ENCODE measurements at places on chromosomes 13 and 19.

DNA sequence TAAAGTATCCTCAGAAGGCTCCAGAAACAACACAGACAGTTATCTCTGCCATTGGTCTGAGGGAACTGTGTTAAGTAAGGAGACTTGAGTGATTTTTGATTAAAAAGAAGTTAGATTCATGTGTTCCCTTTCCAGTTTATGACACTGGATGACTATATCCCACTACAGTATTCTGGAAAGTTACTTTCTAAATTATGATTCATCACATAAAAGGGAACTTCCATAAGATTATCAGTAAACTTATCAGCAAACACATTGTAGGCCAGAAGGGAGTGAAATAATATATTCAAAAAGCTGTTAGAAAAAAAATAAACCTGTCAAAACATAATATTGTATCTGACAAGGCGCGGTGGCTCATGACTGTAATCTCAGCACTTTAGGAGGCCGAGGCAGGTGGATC lies 700.0 kb downstream of the SLITRK6 start:
- no peak for DNase-seq

DNA sequence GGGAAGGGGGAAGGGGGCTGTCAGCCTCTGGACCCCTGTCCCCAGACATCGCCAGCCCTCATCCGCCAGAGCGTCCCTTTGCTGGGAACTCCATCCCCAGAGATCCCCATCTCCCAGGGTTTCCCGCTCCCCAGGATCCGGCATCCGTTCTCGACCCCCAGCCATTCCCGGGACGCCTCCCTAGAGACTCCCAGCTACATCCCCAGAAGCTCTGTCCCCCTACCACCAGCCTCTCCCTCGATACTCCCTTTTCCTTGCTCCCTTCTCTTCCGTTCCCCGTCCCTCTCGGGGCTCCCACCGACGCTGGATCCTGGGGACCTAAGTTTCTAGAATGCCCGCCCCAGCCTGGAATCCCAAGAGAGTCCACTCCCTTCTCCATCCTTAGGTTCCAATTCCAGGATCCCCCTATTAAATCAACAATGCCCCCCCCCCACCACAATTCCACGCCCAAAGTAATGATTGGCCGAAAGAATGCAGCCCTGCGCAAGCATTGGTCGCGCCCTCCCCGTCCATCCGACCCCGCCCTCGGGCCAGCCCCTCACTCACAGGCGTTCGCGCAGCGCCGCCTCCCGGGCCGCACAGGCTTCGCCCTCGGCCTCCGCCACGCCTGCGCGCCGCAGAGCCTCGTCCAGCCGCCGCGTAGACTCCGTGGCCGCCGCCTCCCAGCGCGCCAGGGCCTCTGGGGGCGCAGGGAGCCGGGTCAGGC lies 3.2 kb downstream of the CCDC194 start:
- DNase-seq, result peak; percentile 98

DNA sequence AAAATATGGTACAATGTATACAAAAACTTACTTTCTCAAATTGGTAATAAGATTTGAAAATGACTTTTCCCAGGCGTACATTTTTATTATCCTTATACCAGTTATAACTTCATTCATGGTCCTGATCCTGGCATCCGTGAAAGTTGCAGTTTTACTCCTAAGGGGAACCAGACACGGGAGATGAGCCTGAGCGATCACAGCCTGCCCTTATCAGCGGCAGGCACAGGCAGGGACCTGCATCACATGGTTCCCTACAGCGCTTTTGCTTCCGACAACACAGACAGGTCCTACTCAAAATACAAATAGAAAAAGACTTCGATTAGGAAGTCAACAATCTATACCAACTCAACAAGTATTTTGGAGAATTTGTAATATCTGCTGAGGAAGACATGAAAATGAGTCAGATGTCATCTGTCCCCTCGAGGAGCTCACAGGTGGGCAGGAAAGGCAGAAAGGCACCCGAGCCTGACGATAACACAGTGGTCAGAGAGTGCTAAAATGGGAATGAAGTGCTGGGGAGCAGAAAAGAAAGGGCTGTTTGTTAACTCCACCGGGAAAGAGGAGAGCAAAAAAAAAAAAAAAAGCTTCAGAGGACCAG lies 93.4 kb downstream of the ABCC4 start:
- no peak for DNase-seq

DNA sequence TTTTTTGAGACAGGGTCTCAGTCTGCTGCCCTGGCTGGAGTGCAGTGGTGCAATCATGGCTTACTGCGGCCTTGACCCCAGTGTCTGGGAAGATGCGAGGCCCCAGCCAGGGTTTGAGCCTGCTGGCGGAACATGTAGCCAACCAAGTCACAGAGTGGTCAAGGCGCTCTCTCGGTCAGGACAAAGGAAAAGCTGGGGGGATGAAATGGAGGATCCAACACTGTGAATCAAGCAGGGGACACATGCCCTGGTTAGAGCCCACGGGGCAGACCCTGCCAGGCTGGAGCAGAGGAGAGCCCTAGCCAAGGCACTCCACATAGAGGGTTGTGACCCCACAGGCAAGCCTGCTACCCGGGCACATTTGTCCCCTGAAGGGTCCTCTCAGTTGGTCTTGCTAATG lies 10.1 kb downstream of the TUBA3C start:
- no peak for DNase-seq

GRCh38 chr13:25881971-25882451 lies 169.8 kb downstream of the SHISA2 start:
- peak; percentile 39 for DNase-seq

DNA sequence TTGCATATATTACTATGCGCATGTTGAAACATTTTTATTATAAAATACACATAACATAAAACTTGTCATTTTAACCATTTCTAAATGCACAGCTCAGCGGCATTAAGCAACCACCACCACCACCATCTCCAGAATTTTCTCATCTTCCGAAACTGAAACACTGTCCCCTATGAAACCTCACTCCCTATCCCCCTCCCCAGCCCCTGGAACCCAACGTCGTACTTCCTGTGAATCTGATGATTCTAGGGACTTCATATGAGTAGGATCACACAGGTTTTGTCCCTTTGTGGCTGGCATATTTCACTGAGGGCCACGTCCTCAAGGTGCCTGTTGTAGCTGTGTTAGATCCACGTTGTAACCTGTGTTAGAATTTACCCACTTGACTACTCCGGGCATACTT lies 716 bp upstream of the MAP2K2 start:
- no peak for DNase-seq

GRCh38 chr19:4012092-4012974 lies 4.8 kb downstream of the PIAS4 start:
- no peak for DNase-seq

DNA sequence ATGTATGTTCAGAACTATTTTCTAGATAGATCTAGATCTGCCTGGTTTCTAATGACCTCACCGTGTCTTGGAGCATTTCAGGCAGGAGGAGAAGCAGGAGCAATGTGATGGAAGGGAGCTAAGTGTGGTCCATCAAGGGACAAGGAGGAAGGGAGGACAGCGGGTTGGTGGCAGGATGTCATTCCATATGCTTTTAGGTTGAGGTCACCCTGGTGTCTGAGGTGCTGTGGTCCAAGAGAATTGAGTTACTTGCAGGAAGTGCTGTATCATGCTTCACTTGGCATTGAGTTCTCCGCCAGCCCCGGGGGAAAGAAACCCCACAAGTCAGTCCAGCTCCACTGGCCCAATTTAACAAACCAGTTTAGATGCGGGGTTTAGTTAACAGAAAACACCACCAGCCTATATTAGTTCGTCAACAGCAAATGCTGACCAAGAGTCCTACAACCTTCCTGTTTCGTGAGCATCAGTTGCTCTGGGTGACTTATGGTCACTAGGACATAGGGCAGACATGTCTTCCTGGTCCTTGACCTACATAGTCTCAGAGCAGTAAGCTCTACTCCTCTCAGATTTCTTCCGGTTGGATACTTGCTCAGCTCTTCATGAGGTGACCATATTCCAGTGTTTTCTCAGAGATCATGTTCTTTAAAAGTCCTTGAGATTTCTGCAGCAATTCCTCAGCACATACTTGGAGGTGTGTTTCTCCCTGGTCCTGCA lies 79.4 kb downstream of the MBNL2 start:
- no peak for DNase-seq

DNA sequence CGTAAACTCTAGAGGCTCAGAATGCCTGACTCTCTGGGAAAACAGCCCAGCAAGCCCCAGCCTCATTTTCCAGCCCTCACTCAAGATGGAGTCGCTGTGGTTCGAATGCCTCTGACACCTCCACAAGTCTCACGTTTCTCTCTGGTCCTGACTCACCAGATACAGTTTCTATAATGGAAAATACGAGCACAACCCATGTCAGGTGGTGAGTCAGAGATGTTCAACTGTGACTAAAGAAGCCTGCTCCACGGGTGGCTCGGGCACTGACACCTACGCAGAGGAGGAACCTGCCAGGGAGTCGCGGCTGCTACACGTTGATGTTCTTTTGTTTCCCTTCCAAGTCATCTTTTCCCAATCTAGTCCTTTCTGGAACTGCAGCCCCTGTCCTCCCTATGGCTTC lies 87.1 kb upstream of the STK24 start:
- DNase-seq, result no peak

DNA sequence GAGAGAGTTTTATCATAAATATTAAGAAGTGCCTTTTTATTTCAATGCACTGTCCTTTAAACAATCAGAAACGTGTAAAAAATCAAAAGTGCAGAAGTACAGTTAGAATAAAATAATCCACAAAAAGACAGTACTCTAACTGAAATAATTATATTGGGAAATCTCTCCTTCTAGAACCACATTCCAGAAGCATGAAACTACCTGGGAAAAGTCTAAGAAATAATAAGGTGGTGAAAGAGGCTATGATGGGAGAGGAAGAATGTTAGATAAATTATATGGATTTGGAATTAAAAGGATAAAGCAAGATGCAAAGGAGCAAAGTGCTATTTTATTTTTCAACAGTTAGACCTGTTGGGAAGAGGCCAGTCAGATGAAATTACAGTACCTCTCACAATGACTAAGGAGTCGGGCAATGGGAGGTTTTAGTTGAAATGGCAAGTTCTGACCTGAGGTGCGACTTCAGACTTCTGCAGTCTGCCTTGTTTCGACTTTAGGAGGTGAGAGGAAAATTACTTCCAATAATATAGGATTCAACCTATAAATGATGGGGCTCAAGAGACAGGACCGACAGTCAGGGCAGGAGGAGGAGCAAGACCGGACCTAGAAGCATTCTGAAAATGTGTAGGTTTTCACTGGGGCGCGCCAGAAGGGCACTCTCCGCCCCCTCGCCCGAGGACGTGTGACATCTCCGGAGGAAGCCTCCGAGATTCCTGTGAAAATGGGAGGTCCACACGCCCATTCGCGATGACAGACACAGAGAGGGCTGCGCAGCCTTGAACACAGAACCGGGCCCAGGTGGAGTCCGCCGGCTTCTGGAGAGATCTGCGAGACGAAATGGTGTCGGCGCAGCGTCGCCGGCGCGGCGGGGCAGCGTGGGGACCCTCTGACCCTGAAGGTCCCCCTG lies 717 bp downstream of the SPRYD7 start:
- DNase-seq, result peak; percentile 52

DNA sequence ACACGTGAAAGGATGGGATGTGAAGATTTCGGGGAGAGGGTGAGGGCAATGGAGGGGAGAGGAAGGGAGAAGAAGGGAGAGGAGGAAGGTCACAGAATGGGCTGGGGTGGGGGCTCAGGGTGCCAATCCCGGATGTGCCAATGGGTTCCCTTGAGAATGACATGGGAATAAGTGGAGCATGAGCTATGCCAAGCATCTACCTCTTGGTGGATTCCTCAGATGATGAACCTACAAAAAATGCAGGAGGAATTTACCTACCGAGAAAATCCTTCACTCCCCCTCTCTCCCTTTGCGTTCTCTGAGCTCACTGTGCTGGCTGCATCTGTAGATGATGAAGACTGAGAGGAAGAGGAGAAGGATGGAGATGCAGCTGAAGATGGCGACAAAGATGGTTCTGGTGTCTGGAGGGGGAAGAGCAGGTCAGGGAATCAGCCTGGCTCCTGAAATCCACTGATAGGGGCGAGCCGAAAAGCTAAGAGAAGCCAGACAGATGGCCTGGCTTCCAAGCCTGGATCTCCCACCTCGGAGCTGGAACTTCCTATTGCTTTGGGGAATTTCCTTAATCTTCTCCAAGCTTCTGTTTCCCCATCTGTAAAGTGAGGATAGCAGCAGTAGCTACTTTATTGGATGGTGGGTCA lies 21.6 kb downstream of the VSTM1 start:
- DNase-seq, result no peak

DNA sequence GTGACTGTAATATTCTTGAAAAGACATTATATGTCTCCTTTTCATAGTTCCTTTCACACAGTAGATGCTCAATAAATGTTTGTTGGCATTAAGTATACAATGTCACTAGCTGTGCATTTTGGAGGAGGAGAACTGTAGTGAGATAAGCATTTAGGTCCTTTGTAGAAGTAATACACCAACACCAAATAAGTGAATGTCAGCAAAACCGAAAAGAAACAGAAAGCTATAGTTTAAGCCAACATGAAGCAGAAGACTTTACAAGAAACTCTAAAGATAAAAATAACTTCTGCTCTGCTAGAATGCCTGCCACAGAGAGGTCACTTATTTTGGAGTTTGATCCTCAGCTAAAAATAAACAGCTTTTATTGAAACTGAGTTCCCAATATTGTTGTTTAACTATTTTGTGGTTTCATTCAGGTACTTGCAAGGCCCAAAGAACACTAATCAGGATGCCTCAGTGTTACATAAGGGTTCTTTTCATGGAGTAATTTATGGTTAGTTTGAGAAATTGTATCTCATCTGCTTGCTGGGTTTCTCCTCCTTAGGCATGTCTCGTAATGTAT lies 86.2 kb downstream of the STARD13 start:
- no peak for DNase-seq

GRCh38 chr19:947707-948539 lies 22.1 kb downstream of the ARID3A start:
- no peak for DNase-seq

DNA sequence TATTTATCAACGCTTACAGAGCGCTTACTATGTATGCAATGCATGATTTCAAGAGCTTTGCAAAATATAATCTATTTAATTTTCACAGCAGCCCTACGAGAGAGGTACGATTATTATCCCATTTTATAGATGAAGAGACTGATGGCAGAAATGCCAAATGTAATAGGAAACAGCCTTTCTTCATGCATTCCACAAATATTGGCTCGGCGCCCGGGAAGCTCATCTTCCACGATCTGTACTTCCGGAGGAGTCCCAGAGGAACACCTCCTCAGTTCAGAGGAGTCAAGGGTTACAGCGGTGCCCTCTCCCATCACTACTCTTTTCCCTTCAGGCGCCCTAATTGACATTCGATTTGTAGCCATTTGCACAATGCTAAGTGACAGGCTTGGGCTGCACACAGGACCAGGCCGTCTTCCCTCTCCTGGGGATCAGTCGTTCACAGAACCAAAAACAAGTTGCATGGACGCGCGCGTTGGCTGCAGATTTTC lies 1.1 kb upstream of the ARHGAP35 start:
- DNase-seq, result no peak

DNA sequence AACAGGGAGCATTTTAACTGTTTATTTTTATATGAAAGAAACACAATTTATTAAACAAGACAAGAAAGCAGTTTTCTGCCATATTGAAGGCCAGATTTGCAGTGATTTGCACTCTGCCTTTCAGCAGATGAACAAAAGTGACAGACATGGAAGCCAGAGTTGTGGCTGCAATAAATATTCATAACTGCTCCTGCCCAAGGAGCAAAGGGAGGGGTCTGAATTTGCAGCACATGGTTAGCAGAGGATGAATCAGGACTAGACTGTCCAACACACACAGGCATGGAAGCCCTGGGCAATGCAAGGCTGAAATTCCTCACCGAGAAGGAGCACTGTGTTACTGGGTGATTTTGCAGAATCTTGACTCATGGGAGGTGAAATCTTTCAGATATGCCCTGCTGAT lies 418.2 kb downstream of the DCT start:
- no peak for DNase-seq

- peak; percentile 46 for DNase-seq
Observed at GRCh38 chr13:32164622-32165268, 133.2 kb downstream of the FRY start.
